ENCODE measurements at places on chromosomes 7 and 10.
A peak's percentile ranks its signal among the peaks of the same experiment; 100 is the strongest.

GRCh38 chr10:77872947-77873535, 53.5 kb downstream of the DLG5 start:
- no peak for DNase-seq

DNA sequence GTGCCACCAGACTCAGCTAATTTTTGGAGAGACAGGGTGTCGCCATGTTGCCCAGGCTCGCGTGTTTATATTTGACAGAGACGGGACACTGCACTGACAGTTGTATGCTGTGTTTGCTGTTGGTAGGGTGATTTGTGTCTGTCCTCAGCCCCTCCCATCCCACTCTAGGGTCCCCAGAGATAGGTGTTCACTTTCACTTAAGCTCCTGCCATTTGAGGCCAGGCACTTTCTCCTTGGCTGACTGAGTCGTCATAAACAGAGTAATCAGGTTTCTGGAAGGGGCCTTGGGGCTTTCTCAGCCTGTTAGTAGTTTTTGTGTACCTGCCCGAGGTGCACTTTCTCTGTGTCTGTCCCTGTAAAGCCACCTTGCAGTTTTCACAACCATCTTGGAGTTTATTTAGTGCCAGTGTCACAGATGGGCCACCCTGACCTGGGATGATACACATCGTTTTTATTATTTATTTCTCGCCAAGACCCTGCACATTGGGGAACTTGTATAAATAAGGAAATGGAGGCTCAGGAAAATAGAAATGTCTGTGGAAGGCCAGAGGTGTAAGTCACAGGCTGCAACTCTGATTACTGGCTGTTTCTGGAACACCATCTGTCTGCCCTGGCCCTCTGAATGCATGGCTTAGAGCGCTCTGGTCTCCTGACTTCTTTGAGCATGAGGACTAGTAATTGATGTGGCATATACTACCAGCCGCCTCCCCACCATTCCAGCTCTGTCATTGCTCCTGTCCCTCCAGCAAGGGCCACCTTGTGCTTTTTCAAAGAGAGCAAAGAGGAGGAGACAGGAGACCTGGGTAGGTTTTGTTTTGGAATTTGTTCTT, 81.9 kb upstream of the PDCD4 start:
- DNase-seq = no peak

GRCh38 chr7:12814107-12814506, 126.7 kb downstream of the ARL4A start:
- no peak for DNase-seq

- no peak for DNase-seq
These were observed 56.6 kb downstream of the CUX1 start for GRCh38 chr7:101874028-101874427.

DNA sequence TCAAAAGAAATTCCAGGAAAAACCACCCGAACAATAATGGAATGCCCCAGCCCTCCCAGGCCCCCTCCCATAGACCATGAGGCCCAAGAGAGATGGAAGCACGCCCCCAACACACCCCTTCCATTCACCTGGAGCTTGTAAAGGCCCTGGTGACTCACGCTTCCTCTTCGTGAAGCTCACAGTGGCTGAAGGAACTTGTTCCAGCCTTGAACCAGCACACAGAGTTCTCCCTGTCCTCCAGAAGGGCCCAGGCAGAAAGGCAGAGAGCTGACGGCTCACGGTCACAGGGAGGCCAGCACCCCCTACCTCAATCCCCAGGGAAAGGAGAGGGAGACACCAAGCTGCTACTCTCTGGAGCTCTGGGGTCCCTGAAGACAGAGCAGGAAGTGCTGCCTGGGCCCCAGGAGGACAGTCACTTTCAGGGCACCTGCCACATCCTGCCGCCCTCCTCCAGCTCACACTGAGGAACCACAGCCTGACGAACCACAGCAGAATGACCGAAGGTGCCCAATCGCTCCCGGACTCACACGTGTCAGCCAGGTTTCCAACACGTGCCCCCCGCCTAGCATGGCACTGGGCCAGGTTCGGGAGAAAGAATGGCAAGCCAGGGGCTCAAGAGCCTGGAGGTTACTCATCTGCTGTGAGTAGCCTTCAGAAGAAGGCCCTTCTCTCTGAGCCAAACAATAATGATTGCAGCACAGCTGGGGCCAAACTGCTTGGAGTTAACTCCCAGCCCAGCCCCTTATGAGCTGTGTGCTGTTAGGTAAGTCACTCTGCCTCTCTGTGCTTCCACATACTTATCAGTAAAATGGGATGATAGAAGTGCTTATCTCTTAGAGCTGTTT, 52.8 kb downstream of the DLG5 start:
- no peak for DNase-seq

- no peak for DNase-seq
These were observed 10.4 kb upstream of the PRKG1 start for GRCh38 chr10:51063659-51064535.

DNA sequence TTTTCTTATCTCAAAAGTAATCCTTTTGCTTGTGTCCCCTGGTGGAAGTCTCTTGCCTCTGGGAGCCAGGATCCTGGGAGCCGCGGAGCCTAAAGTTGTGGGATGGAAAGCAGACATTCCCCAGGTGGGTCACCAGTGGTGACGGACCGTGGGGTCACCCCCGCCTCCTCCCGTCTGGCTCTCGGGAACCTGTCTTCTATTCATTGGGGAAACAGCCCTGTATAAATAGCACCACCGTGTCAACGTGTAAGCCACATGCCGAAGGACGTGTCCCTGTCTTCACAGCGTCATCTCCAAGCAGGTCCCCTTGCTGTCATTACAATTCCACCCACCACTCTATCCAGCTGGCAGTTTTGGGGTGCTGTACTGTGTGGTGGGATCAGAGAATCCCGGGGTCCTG, 87.5 kb downstream of the ELFN1 start:
- DNase-seq = no peak

DNA sequence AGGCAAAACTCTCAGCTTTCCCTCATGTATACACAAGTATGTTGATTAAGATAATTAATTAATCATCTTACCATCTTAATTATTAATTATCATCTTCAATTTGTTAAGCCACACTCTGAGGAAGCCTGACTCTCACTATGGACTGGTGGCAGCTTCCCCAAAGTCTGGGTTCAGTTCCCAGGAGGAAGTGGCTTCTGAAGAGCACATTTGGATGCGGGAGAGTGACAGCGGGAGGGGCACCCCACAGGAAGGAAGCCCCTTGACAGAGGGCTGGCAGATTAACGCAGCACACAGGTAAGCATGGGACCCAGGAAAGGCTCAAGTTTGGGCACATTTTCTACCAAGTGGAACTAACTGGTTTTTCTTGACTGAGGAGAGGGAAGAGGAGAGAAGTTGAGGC, 13.4 kb upstream of the SLIT1 start:
- no peak for DNase-seq

GRCh38 chr7:13093160-13093559, 405.7 kb downstream of the ARL4A start:
- DNase-seq = no peak

DNA sequence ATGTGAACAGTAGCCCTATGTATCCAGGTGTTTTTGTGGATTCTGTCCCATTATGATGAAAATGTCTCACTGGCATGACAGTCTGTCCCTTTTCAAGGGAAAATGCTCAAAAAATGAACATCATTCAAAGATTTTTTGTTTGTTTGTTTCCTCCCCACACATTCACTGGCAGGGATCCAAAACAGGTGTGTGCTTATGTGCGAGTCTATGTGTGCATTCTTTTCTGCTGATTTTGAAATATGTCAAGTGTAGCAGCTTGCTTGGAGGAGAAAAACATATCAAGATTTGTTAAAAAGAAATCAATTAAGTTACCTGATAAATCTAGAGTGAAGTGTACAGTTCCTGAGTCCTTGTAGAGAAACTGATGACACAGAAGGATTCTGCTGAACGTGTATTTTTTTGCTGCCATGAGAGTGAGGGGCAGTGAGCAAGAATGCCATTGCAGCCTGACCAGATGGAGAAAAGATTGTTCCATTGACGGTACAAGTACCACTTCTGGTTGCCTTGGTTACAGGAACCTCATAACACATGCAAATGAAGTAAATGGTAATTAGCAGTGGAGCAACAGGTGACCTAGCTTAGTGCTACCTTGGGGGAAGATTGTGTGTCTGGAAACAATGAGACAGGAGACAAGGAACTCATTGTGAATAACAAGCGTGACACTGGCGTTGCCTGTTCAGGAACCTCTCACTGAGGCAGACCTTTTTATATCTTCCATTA, 277.4 kb upstream of the PHYHIPL start:
- DNase-seq = no peak

- no peak for DNase-seq
These were observed 53.7 kb downstream of the SEM1 start for GRCh38 chr7:96655956-96656355.

DNA sequence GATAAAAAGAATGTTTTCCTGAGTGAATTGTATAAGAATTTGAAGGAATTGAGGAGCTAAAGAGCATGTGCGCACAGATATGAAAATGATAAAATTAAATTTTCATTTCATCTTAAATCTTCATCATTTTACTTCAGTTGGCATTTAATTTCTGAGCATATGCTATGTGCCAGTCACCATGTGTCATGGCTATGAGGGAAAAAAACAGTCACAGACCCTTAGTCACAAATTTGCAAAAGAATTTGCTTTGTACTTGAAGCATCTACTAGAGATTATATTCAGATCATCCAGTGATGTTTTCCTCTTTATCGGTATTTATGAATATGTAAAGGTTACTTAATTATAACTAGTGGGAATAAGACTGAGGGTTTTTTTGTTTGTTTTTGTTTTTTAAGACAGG, 29.8 kb downstream of the VCL start:
- DNase-seq = no peak

DNA sequence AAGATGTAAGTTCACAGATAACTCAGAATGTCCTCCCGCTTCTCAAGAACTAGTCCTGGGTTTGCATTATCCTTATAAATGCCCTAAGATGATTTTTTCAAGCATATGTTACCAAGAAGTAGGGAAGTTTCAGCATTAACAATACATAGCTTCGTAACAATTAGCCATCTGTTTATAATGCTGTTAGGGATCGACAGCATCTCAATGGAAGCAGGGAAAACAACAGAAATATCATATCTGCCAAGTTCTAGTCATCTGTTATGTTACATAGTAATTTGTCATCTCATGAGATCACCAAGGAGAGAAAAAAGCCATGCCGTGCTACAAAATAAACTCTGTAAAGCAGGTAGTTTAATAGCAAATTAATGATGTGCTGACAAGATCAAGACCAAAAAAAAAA, 731.5 kb upstream of the C7orf33 start:
- no peak for DNase-seq

DNA sequence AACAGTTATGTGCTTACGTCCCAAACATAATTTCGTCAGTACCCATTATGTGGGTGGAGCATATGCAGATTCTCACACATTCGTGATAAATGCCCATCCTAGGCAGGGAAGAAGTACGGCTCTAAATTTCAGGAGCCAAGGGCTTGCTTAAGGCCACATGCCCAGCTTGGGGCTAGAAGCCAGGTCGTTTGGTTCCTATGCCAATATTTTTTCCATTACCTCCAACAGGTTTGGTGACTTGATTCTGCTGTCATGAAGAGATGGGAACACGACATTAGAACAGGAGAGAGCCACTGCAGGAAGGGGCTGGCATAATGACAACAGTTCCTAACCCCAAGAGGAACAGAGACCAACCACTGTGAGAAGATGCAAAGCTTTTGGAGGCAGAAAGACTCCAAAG, 85.1 kb downstream of the HIPK2 start:
- no peak for DNase-seq

GRCh38 chr7:48971173-48971572, 46.8 kb downstream of the CDC14C start:
- DNase-seq = no peak

GRCh38 chr7:142414135-142414534, 156.3 kb upstream of the PRSS58 start:
- no peak for DNase-seq

- DNase-seq = no peak
These were observed 510.0 kb upstream of the PHF14 start for GRCh38 chr7:10463701-10464100.

GRCh38 chr10:63614371-63614891, 93.2 kb downstream of the REEP3 start:
- no peak for DNase-seq

DNA sequence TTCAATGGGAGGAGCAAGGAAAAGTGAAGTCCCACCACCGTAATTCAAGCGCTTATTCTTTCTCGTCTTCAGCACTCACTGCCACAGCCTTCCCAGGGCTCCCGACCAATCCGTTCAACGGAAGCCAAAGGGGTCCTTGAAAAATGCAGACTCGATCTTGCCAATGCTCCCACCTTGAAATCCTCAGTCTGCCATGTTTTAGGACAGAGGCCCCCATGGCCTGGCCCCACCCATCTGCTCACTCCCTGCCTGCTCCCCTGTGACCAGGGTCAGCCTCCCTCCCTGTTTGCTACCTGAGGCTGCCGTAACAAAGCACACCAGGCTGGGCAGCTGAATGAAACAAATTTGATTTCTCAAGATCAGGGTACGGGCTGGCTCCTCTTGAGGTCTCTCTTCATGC, 3.0 kb upstream of the DNAAF5 start:
- no peak for DNase-seq

- no peak for DNase-seq
These were observed 62.3 kb upstream of the FAM133B start for GRCh38 chr7:92652536-92652935.

GRCh38 chr7:115546790-115547189, 483.8 kb downstream of the TFEC start:
- DNase-seq = no peak

DNA sequence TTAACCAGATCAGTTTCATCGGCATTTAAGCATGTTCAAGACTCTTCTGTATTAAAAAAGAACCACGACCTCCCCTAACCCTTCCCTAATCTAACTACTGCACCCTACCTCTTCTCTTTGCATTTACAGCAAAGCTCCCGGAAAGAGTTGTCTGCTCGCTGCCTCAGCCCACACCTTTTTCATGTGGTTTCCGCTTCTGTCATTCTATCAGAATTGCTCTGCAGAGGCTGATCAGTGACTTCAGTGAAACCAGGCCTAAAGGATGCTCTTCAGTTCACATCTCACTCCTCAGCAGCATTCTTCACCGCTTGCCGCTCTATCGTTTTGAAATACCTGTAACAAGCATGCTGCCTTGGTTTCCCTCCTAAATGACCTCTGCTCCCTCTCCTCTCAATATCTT, 160.9 kb downstream of the SDK1 start:
- peak; percentile 35 for DNase-seq

DNA sequence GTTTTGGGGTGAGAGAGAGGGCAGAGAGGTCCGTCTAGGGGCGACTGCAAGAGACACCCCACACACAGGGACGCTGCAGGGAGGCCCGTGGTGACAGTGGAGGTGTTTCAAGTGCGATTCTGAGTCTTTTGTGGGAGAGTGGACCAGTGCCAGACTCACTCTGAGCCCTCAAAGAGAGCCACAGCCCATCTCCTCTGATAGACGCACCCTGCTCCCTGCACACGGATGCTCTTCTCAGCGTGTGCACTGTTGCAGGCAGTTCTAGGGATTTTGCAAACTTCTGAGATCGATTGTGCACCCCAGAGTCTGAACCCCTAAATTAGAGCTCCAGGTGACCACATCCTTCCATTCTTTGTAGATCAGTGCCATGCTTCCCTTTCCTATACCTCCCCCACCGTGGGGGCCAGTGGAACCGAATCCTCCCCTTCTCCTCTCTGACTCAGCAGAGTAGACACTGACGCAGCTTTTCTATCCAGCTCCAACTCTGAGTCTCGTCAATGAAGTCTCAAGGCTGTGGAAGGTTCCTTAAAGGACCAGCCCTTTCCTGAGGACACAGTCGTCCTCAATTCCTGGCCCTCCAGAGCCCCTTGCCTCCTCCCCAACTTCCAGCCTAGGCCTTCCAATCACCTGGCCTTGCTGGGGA, 83.8 kb downstream of the TMEM130 start:
- no peak for DNase-seq

- DNase-seq = no peak
These were observed 35.0 kb downstream of the PRR15 start for GRCh38 chr7:29598613-29599012.

All from activated CD8-positive, alpha-beta memory T cell treated with anti-CD3 and anti-CD28 coated beads for 1 hour (primary cell).